Bone marrow (tissue), 2 donors: ENCODE measurements at places on chromosomes 13 and 19.

GRCh38 chr19:11053817-11054195 lies 35.5 kb upstream of the LDLR start:
- no peak for DNase-seq

DNA sequence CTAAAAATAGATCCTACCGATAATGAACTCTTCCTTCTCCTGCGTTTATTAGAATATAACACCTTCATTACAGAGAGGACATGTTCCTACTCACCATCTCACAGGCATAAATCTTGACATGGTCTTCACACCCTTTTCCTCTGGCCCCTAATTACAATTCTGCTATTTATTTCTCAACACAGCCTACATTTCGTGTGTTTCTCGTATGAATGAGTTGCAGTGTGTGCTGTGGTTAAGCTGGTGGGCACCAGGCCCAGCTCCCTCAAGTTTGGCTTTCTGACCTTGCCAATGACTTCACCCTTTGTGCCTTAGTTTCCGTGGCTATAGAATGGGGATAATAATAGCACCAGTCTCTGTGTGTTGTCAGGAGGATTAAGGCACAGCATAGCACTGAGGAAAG lies 12.3 kb upstream of the KATNAL1 start:
- no peak for DNase-seq

DNA sequence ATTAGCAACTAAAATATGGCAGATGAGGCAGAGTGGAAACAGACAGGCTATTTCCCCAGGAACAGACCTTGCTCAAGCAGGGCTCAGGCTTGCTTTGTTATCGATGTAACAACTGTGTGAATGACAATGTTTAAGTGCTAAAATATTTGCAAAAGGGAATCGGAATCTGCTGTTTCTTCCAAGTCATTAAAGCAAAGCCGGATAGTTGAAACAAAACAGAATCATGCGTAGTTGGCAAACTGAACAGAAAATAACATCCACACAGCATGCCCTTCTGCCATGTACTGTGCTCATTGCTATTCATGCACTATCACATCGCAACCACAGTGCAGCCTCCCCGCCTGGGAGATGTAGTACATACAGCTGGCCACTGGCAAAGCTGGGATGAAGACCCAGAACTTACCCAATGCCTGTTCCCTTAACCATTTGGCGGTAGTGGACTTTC lies 799.1 kb downstream of the DIAPH3 start:
- no peak for DNase-seq

GRCh38 chr19:8361921-8362793 lies 1.8 kb upstream of the ANGPTL4 start:
- DNase-seq, result peak; percentile 31

DNA sequence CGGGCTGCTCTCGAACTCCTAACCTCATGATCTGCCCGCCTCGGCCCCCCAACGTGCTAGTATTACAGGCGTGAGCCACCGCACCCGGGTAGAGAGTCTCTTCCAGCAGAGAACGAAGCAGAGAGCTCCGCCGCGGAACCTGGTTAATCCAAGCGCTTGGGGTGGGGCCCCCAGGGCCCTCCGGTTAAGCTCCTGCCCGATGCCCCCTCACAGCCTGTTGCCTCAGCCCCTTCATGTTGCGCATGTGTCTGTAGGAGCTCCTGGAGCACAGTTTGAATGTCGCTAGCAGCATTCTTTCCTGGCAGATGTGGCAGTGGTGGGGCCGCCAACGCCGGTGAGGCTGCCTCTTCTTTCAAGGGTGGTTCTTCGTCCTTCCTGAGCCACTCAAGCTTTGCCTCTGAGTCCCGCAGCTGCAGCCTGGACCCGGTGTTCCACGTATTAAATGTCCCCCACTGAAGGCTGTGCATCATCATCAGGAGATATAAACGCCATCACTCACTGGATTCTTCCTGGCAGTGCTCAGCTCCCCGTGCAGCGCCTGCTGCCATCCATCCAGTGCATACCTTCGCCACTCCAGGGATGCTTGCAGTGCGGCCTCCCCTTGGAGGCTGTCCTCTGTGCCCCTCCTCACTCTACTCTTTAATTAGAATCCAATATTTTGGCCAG lies 1919.3 kb downstream of the PCDH9 start:
- no peak for DNase-seq

DNA sequence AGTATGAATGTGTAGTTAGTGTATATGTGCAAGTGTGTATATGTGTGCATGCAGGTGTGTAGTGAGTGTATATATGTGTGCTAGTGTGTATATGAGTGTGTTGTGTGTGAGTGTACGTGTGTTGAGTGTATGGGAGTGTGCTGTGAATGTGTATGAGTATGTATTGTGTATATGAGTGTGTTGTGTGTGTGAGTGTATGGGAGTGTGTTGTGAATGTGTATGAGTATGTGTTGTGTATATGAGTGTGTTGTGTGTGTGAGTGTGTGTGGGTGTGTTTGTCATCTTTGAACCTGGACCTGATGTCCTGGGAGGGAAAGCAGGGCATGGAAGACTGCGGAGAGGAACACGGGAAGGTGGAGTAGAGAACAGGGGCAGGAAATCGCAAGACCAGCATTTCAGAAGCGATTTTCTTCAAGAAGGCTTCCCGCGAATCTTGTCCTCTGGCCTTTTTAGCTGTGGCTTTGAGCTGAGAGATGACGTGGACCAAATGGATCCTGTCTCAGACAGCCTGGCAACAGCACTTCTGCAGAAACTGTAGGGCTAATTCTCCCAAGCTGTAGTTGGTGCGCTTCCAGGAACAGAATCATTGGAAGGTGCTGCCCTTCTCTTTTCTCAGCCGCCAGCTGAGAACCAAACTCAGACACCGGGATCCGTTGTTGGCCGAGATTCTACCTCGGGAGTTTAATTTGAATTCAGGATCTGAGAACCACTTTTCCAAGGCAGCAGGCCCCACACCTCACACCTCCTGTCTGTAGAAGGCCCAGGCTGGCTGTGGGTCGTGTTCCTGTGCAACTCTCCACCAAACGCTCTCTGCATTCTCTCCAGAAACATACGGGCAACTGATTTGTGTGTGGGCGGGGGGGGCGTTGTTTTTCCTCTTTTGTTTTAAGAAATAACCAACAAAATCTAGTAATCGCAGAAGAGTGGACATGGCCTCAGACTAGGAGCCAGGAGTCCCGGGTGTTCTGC lies 94.7 kb upstream of the RAP2A start:
- no peak for DNase-seq

GRCh38 chr13:63139277-63139676 lies 1723.6 kb upstream of the PCDH20 start:
- DNase-seq, result no peak

- DNase-seq, result no peak
These were observed 163.7 kb downstream of the SHISA2 start for GRCh38 chr13:25887962-25888655.

- no peak for DNase-seq
These were observed 809.3 kb downstream of the UQCRFS1 start for GRCh38 chr19:28403690-28404089.

DNA sequence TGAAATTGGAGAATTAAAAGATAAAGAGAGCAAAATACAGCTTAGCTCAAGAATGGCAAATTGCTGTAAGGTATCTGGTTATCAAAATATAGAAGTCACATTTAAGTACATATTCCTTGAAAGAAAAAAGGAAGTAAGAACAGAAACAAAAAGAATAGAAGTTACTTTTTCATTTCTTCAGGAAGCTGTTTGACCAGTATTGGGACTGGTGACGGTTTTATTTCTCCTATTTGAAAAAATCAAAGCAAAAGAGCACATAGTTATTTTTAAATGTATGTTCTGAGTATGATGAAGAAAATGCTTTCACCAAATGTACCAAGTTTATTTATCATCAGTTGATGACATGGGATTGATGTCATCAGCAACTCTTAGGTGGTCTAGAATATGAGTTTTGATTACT lies 83.1 kb upstream of the OXGR1 start:
- DNase-seq, result no peak

GRCh38 chr13:114134944-114135610 lies 2.7 kb upstream of the RASA3 start:
- DNase-seq, result no peak

GRCh38 chr13:114303700-114304327 lies 10.5 kb upstream of the CHAMP1 start:
- no peak for DNase-seq

DNA sequence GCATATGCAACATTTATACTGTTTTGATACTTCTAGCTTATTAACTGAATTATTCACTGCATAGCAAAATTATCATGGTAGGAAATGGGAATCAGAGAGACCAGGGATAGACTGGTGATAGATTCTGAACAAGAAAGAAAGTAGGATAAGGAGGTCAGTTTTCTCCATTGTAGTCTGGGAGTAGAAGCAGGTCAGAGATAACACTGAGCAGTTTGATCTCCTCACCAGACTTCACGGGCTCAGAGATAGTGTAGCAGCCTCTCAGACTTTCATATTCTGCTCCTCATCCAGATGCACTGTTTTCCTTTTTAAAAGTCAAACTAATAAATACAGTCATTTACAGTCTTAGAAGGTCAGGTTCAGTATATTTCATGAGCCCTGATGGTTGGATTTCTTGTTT lies 56.0 kb upstream of the MYO16 start:
- no peak for DNase-seq

DNA sequence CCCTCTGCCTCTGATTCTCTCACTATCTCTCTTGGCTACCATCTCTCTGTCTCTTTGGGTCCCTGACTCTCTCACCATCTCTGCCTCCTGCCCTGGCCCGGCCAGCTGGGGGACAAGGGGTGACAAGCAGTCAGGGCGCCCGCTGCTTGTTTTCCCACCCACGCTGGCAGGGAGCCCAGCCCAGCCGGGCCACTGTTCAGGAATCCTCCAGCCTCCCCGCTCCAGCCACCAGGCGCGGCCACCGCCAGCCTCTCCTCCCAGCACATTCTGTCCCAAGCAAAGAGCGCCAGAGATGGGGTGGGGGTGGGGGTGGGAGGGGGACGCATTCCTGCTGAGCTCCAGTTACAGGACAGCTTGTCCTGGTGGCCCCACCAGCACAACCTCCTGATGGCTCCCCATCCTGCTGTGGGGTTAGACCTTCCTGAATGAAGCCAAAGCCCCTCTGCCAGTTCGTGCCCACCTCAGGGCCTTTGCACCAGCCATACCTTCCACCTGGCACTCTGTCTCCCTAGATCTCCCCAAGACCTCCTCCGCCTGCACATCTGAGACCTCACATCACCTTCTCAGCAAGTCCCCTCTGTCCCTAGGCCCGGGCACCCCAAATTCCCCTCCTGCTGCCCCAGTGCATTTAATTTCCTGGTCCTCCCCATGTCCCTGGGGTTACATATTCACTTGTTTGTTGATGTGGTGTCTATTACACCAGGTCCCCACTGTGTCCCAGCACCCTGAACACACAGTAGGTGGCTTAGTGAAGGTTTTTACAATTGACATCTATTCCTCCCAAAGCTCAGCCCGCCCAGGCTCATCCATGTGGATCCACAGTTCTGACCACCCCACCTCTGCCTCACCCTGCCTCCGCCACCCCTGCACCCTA lies 12.5 kb downstream of the ARRDC2 start:
- DNase-seq, result no peak

- DNase-seq, result no peak
These were observed 791 bp upstream of the ADGRE2 start for GRCh38 chr19:14779151-14779550.

DNA sequence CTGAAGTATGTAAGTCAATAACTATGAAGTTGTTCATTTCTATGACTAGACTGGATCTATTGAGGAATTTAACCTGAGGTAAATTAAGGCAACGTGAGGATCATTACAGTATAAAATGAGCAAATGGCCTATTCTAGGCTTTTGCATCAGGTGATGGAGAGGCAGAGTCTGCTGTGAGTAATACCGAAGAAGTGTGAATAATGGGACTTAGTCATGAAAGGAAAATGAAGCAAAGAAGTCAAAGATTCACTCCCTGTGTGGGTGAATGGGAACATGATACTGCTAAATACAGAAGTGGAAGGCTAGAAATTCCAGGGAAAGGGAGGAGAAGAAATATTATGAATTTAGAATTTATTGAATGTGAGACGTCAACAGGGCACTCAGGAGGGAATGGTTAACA lies 774.1 kb downstream of the LIG4 start:
- DNase-seq, result no peak

GRCh38 chr13:25898991-25899390 lies 152.8 kb downstream of the SHISA2 start:
- DNase-seq, result no peak

- no peak for DNase-seq
These were observed 21.7 kb upstream of the DOCK9 start for GRCh38 chr13:98999639-98999952.
